ENCODE measurements at places on chromosomes 5 and 9. TPM values are rescaled to one million over a fixed set of nuclear protein-coding genes. Genes with fewer than 3 reads are reported as not detected.

PCDHA6 gene
- polyA plus RNA-seq: not detected

GRCh38 chr5:96633820-96634219 lies 28.4 kb upstream of the CAST start:
- H3K4me3 ChIP-seq: no peak overlapping the region
- H3K27me3 ChIP-seq: no peaks in the 10 kb centered on the region
- no peaks in the 10 kb centered on the region for H3K36me3 ChIP-seq
- H3K27ac ChIP-seq: no peak overlapping the region
- H3K4me1 ChIP-seq: peaks cover 16% of the 10 kb centered on the region

DNA sequence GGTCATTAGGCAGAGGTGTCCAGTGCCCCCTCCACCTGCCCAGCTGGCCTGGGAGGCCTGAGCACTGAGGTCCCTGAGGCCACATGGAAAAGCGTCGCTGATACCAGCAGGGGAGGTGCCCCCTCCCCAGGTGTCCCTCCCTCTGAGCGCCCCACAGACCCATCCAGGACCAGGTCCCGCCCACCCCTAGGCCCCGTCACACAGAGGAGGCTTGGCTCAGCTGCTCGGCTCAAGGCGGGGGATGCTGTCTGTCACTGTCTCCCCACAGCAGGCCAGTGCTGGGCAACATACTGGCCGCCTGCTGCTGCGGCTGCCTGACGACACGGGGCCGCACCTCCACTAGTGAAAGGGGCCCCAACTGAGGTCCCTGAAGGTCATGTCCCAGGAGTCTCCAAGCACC lies 71.7 kb downstream of the VAV2 start:
- no peaks in the 10 kb centered on the region for H3K27me3 ChIP-seq
- no peaks in the 10 kb centered on the region for H3K36me3 ChIP-seq
- H3K27ac ChIP-seq: no peak overlapping the region
- no peak for DNase-seq

ZDHHC11 gene
- polyA plus RNA-seq: 1.6 TPM

CD14 gene
- polyA plus RNA-seq: 45.6 TPM

PWWP2A gene
- 7.8 TPM for polyA plus RNA-seq

- no peak overlapping the region for H3K27ac ChIP-seq
- no peaks in the 10 kb centered on the region for H3K27me3 ChIP-seq
- H3K4me3 ChIP-seq: no peak overlapping the region
- no peak for DNase-seq
These were observed 1.7 kb downstream of the NELFB start for GRCh38 chr9:137256856-137257255.

UBAP2 gene
- 10.1 TPM for polyA plus RNA-seq

- peak overlapping the region; percentile 60 for H3K27ac ChIP-seq
- DNase-seq: peak; percentile 89
- H3K27me3 ChIP-seq: no peaks in the 10 kb centered on the region
These were observed 23.3 kb upstream of the MGAT1 start for GRCh38 chr5:180825768-180826525.

DNA sequence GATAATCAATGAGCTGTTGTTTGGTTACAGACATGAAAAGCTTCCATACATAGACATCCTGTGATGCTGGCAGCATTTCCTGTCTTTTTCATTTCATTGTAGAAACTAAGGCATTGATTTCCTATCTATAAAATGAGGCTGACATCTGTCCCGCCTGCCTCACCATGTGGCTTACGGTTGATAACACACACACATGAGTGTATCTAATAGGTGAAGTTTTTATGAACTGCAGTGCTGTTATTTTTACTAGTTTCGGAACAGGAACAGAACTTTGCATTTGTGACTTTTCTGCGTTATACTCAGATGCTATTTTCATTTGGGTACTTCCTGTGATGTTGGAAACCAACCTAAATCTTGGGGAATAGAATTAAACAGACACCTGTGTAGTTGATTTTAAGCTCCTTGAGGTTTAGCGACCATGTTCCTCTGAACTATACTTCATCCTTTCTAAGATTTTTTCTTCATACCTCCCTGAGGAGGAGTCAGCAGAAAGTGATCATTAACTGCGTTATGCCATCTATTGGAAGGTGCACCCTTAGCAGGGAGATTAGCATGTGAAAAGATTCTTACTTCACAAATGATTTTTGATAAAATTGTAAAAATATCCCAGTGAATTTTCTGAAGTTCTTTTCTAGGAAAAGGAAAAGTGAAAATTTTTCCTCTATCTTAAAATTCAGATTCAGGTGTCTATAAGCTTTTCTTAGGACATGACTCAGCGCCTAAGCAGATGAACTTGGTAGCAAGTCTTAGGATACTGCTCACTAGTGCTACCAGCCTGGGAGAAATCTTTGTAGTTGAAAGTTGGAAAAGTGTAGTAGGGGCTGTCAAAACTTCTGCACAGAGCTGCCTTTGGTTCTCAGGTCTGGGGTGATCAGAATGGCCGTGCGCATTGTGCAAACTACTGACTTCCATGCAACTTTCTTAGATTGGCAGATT lies 134.5 kb downstream of the TRIO start:
- H3K4me1 ChIP-seq: no peaks in the 10 kb centered on the region
- peaks cover 18% of the 10 kb centered on the region for H3K36me3 ChIP-seq
- DNase-seq: no peak
- no peak overlapping the region for H3K27ac ChIP-seq

ADAMTSL2 gene
- polyA plus RNA-seq: 1.4 TPM

DNA sequence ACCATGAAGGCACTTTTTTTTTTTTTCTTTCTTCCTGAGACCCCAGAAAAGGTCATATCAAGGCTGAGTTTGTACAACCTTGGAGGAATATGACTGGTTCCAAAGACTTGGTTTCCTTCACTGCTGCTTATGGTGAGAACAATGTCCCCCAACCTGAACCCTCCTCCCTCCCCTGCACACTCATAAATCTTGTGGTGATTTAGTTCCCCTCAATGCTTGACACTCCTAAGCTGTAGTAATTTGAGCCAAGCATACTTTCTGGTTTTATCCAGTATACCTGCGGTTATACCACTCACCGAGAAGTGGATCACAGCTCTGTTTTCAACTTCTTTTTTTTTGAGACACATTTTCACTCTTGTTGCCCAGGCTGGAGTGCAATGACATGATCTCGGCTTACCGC lies 149.9 kb upstream of the KLF4 start:
- no peaks in the 10 kb centered on the region for H3K27me3 ChIP-seq
- H3K4me3 ChIP-seq: no peak overlapping the region
- no peaks in the 10 kb centered on the region for H3K36me3 ChIP-seq
- DNase-seq: no peak
- H3K4me1 ChIP-seq: peaks cover 28% of the 10 kb centered on the region

GRCh38 chr5:110872200-110872599 lies 133.4 kb downstream of the SLC25A46 start:
- H3K27ac ChIP-seq: no peak overlapping the region
- H3K27me3 ChIP-seq: no peaks in the 10 kb centered on the region
- no peak overlapping the region for H3K4me3 ChIP-seq
- no peak for DNase-seq
- H3K4me1 ChIP-seq: no peaks in the 10 kb centered on the region
- no peaks in the 10 kb centered on the region for H3K36me3 ChIP-seq

SEMA4D gene
- polyA plus RNA-seq: 10.9 TPM

PRLR gene
- polyA plus RNA-seq: 0.63 TPM

DNA sequence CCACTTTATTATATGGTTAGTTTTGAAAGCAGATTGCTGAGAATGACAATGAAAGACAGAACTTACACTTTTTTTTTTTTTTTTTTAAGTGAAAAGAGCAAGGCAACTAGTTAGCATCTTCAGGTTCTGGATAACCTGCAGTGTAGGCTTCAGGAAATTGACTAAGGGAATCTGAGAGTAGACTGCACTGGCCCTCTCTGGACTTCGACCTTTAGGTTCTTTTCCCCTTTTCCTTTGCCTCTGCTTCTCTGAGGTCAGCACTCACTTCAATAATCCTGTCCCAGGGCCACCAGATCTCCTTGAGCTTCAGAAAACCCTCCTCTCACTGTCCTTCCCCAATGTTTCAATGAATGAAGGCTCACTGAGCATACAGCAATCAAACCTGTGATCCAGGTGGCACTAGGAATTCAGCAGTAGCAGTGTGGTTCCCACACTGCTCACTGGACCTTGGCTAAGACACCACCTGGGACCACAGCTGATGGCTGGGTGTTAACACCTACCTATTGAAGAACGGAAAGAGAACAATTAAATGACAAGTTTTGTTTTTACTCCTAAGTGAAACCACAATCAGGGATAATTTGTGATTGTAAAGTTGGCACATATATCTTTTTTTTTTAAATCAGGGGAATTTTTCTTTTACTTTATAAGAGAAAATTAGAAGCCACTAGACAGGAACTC lies 85.8 kb upstream of the IL6ST start:
- peaks cover 7% of the 10 kb centered on the region for H3K4me1 ChIP-seq
- no peaks in the 10 kb centered on the region for H3K36me3 ChIP-seq
- no peak overlapping the region for H3K27ac ChIP-seq
- no peak overlapping the region for H3K4me3 ChIP-seq
- no peaks in the 10 kb centered on the region for H3K27me3 ChIP-seq

- H3K27me3 ChIP-seq: no peaks in the 10 kb centered on the region
- H3K36me3 ChIP-seq: no peaks in the 10 kb centered on the region
- peak overlapping the region; percentile 63 for H3K27ac ChIP-seq
- no peak for DNase-seq
- H3K4me3 ChIP-seq: no peak overlapping the region
These were observed 25.6 kb upstream of the GSN start for GRCh38 chr9:121242219-121242958.

DNA sequence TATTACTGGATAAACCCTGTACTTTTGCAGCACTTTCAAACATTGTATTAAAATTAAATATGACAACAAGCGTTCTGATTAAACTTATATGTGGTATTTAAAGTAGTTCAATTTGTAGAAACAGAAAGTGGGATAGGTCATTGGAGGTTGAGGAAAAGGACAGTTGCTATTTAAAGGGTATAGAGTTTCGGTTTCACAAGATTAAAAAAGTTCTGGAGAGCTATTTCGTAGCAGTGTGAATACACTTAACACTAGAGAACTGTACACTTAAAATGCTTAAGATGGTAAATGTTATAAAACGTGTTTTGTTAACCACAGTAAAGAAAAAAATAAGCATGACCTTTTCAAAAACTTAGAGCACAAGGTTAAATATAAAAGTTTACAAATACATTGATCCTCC lies 382.1 kb downstream of the BRINP1 start:
- H3K4me1 ChIP-seq: no peaks in the 10 kb centered on the region
- no peak overlapping the region for H3K27ac ChIP-seq
- H3K27me3 ChIP-seq: no peaks in the 10 kb centered on the region
- no peak for DNase-seq
- H3K36me3 ChIP-seq: no peaks in the 10 kb centered on the region
- H3K4me3 ChIP-seq: no peak overlapping the region

DNA sequence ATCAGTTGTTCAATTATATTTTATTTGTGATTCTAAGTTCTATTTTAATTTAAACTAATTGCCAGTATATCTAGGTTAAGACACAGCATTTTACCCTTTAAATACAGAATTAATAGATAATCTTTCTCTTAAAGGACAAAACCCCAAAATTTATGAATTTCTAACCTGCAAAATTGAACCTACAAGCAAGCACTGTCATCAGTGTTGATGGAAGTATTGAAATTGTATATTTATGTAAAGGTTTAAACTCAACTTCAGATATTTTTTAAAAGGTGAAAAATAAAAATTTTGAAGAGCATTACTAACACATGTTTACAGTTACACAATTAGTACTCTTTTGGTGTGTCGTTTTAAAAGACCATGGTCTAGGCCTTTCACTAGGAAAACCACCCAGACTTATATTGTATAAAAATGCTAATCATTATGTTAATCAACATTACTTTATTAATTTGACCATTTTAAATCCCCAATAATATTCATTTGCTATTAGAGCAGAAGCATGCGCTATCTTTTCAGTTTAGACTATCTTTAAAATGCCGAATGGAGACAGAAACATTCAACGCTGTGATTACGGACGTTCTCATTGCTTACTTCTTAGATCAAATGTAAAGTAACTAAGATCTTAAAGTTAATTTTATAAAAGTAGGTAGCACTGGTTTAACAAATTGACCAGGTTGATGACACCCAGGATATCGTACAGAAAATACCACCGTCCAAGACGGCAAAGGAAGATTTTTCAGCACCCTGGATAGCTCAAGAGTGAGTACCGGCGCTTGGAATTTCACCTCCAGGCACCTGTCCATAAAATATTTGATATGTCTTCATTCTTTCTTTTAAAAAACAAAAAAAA lies 3.2 kb downstream of the OTP start:
- H3K27me3 ChIP-seq: peaks cover 100% of the 10 kb centered on the region
- H3K27ac ChIP-seq: no peak overlapping the region
- H3K4me3 ChIP-seq: no peak overlapping the region
- no peaks in the 10 kb centered on the region for H3K36me3 ChIP-seq

GRCh38 chr5:167352801-167353200 lies 938.6 kb upstream of the WWC1 start:
- DNase-seq: no peak
- H3K4me1 ChIP-seq: no peaks in the 10 kb centered on the region
- H3K27ac ChIP-seq: no peak overlapping the region

PTGES2 gene
- polyA plus RNA-seq: 58.3 TPM

CCDC192 gene
- 0.10 TPM for polyA plus RNA-seq

DNA sequence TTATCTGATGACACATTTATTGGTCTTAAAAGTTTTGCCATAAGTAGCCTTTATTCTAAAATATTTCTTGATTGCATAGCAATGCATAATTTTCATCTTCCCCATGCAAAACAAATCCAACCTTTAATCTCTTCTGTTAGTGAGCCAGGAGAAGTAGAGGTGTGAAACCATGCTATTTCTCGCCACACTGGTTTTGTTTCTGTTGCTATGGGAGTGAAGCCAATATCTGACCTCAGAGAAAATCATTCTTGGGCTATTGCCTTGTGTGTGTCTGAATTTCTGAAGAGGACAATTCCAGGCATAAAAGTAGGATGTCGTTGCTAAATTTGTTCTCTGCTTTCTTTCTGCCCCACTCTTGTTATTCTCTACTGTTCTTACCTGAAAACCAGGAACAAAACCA lies 183.6 kb downstream of the PTTG1 start:
- no peak for DNase-seq
- H3K36me3 ChIP-seq: no peaks in the 10 kb centered on the region
- no peak overlapping the region for H3K4me3 ChIP-seq
- no peaks in the 10 kb centered on the region for H3K27me3 ChIP-seq

DNA sequence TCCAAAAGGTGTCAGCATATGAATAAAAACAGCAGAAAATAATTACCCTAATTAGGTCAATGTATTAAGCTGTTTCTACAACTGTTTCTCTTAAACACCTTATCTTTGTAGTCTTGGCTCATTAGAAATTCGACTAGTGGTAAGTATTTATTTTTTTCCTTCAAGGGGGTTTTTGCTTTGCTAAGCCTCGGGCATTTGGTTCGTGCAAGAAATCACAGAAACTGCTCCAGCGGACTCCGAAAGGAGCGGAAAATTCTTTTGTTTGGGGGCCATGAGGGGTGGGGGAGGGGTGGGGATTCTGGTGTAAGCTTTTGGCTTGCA lies 757 bp downstream of the ZBED3 start:
- no peaks in the 10 kb centered on the region for H3K4me1 ChIP-seq
- H3K27ac ChIP-seq: peak overlapping the region; percentile 92
- peak overlapping the region; percentile 61 for H3K4me3 ChIP-seq
- H3K27me3 ChIP-seq: no peaks in the 10 kb centered on the region
- DNase-seq: peak; percentile 89

GRCh38 chr9:110536822-110537221 lies 42.7 kb downstream of the SVEP1 start:
- H3K4me3 ChIP-seq: no peak overlapping the region
- no peak for DNase-seq
- no peaks in the 10 kb centered on the region for H3K36me3 ChIP-seq
- no peaks in the 10 kb centered on the region for H3K4me1 ChIP-seq
- no peaks in the 10 kb centered on the region for H3K27me3 ChIP-seq

GRCh38 chr5:136193322-136193935 lies 467 bp upstream of the SMIM32 start:
- H3K27me3 ChIP-seq: peaks cover 58% of the 10 kb centered on the region
- DNase-seq: no peak
- H3K36me3 ChIP-seq: peaks cover 6% of the 10 kb centered on the region

GRCh38 chr9:127155314-127155960 lies 33.0 kb upstream of the ANGPTL2 start:
- H3K27ac ChIP-seq: peak overlapping the region; percentile 77
- no peaks in the 10 kb centered on the region for H3K27me3 ChIP-seq
- no peak overlapping the region for H3K4me3 ChIP-seq
- no peak for DNase-seq
- H3K4me1 ChIP-seq: peaks cover 28% of the 10 kb centered on the region

Data from stomach (tissue), 19 donors.